ENCODE measurements at places on chromosomes 12 and 14. TPM values are rescaled to one million over a fixed set of nuclear protein-coding genes. Genes with fewer than 3 reads are reported as not detected.

Gene ENDOU
- 0.34 TPM for total RNA-seq

Gene DCAF11
- total RNA-seq: 32.3 TPM

Gene FUT8
- total RNA-seq: 30.5 TPM

DNA sequence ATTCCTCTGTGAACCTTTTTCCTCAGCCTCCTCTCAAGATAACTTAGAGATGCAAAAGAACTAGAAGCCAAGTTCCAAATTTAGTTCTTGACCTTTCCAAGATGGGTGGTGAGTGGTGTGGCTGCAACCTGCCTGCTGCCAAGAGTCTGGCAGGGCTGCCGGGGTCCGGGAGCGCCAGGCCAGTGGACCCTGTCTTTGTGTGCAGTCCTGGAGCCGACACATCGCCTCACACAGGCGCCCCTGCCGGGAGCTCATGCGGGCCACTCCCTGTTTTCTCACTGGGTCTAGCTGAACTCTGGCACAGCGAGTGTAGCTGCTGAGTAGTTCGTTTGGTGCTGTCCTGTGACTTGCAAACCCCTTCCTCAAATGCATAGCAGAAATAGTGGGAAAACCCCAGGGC is 84.9 kb downstream of the CACNA1C start:
- no peak for DNase-seq

- no peak for DNase-seq
These were observed 332.5 kb downstream of the CEP128 start for GRCh38 chr14:80609055-80609454.

GRCh38 chr12:122850048-122850445 is 14.8 kb downstream of the HIP1R start:
- no peak for DNase-seq

DNA sequence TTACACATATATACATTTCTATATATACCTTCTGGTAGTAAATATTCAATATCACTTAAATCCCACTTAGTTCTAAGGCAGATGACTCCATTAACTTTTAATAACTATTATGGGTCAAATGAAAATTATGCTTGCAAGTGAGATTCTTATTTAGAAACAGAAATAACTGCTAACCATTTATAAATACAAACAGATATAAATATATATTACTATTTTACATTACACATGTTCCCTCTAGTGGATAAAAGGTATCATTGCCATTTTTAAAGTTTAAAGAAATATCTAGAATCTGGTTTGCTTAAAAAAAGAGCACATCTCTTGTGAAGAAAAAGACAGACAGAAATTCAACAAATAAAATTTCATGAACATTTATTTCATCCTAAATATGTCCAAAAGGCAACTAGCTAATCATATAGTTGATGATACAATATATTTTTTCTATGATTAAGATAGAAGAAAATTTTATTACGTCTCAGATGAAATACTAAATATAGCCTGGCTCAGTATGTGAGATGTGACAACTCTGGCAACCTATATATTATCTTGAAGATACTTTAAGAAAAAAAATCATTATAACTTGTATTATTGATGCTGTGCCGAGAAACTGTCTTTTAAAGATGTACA is 11.7 kb upstream of the RAD51AP1 start:
- no peak for DNase-seq

DNA sequence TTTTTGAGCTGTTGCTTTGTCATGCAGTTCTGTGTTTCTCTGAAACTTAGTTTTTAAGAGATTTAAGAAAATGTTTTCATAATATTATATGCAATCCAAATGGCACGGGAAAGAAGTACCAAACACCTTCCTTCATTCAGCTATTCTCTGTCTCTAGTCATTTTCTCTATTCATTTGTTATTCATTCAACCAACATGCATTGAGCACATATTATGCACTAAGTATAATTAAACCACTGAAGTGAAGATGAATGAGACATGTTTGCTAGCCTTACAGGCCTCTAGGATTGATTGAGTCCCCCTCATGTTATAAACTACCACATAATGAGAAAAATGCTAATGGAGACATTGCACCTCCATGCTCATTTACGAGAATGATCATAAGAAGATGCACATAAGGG is 45.7 kb upstream of the CCDC91 start:
- DNase-seq: no peak
